ENCODE measurements at places on chromosomes 4 and X.

GRCh38 chr4:78418406-78418805 is 133.2 kb upstream of the ANXA3 start:
- DNase-seq, result no peak

DNA sequence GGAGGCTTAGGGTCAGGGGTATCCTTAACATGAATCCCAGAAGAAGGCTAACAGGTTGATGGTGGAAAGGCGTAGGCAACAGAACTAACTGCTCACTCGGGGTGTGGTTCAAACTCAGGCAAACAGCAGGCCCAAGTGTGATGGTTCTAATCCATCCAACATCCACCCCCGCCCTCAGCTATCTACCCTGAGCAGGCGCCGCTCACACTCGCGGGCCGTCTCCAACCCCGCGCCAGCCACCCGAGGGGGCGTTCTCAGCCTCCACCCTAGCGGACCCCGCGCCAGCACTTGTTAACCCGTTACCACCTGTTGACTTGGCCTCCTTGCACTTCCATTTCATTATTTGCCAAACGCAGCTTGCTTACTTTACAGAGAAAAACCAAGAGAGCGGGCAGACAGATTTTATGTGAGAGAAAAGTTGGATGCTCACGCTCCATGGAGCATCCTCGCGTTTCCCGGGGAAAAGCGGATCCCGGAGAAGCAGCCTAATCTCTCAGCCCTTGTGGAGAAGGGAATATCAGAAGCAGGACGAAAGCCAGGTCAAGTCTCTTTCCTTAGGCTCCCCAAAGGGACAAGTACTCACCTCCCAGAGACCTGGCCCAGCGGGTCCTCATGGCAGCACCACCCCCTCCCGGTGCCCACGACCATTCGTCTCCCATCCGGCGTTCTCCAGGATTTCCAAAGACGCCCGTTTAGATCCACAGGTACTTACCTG is 773 bp downstream of the SNCA start:
- no peak for DNase-seq

- DNase-seq, result no peak
These were observed 513.6 kb upstream of the PITX2 start for GRCh38 chr4:111136438-111136837.

GRCh38 chr4:150056569-150056968 is 21.7 kb upstream of the DCLK2 start:
- no peak for DNase-seq
